Metanephros (tissue), 2 donors: ENCODE measurements at places on chromosomes 5 and 9. TPM values are rescaled to one million over a fixed set of nuclear protein-coding genes. Genes with fewer than 3 reads are reported as not detected.

PCDHGA10 gene
- total RNA-seq: 9.1 TPM

FOXE1 gene
- not detected for total RNA-seq

TEX48 gene
- not detected for total RNA-seq

SLC4A9 gene
- 21.8 TPM for total RNA-seq

PRR16 gene
- 5.1 TPM for total RNA-seq

BNC2 gene
- 15.7 TPM for total RNA-seq

SLC27A6 gene
- 0.93 TPM for total RNA-seq

SPATA24 gene
- 5.5 TPM for total RNA-seq

HSD17B3 gene
- total RNA-seq: 0.53 TPM

TMEFF1 gene
- 9.9 TPM for total RNA-seq

MAMDC4 gene
- total RNA-seq: 10.9 TPM

GNA14 gene
- total RNA-seq: 21.1 TPM

RANBP17 gene
- total RNA-seq: 29.2 TPM

EDIL3 gene
- 28.2 TPM for total RNA-seq

HTR1A gene
- total RNA-seq: 0.23 TPM

NTRK2 gene
- 66.0 TPM for total RNA-seq

PCA3 gene
- 0.12 TPM for total RNA-seq

ENHO gene
- total RNA-seq: 0.41 TPM

SHISAL2B gene
- total RNA-seq: not detected

SYK gene
- total RNA-seq: 31.2 TPM

ZFP2 gene
- total RNA-seq: 3.6 TPM

INSL6 gene
- not detected for total RNA-seq

LVRN gene
- total RNA-seq: 2.6 TPM

LHX3 gene
- not detected for total RNA-seq

ASS1 gene
- 140 TPM for total RNA-seq

PPP3R2 gene
- 0.23 TPM for total RNA-seq

QRFP gene
- not detected for total RNA-seq

ZNF782 gene
- total RNA-seq: 12.3 TPM

TRUB2 gene
- 26.6 TPM for total RNA-seq

HAVCR2 gene
- total RNA-seq: 13.0 TPM

BARHL1 gene
- total RNA-seq: not detected

FOXD4L3 gene
- total RNA-seq: not detected

IL13 gene
- not detected for total RNA-seq

GLRA1 gene
- total RNA-seq: not detected

PCDHB11 gene
- total RNA-seq: 8.5 TPM

SPZ1 gene
- not detected for total RNA-seq

PCDHGA7 gene
- total RNA-seq: 8.0 TPM
